ENCODE measurements at places on chromosomes 5 and 9.

DNA sequence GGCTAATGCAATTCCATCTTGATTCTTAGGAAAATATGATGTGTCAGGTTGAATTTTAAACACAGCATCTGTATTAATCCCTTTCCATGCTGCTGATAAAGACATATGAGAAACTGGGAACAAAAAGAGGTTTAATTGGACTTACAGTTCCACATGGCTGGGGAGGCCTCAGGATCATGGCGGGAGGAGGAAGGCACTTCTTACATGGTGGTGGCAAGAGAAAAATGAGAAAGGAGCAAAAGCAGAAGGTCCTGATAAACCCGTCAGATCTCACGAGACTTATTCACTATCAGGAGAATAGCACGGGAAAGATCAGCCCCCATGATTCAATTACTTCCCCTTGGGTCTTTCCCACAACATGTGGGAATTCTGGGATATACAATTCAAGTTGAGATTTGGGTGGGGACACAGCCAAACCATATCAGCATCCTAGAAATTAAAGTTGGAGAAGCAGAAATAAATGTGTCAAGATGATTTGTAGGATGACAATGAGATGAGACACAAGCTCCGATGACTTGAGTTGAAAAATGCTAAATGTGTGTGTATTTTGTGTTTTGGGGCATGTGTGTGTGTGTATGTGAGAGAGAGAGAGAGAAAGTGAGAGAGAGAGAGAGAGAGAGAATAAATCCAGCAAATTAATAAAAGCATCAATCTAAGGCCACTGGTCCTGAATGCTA is 48.5 kb upstream of the ANKRD55 start:
- DNase-seq: no peak

DNA sequence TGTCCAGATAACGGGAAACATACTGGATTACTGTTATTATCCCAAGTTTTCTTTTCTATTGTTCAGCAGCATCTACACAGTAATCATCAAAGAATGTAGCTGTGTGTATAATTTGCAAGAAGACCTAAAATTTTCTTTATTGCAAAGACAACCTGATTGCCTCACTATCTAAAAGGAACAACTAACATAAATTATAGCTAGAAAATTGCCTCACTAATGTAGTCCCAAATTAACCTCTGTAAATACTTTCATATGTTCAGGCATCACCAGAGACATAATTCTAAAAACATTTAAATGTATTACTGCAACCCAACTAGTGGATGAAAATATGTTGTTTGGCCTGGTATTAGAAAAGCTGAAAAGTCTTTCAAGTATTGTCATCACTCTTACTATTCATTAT is 275.4 kb downstream of the CDH12 start:
- no peak for DNase-seq

GRCh38 chr5:127296321-127296720 is 5.7 kb downstream of the MEGF10 start:
- no peak for DNase-seq

DNA sequence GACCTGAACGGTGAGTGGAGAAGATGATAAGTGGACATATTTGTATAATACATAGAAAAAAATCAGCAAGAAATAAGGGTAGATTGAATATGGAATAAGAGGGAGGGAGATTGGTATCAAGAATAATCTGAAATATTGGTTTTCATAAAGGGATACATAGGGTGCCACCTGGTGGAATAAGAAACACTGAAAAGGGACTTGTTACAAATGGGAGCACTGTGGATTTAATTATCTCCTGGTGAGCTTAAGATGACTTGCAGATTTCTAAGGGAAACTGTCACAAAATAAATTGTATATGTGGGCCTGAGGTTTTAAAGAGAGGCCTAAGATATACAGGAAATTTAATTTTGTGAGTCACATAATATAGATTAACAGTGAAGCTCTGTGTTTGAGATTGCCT is 1403.5 kb upstream of the CDH18 start:
- DNase-seq: no peak

- DNase-seq: no peak
These were observed 24.5 kb downstream of the RGS3 start for GRCh38 chr9:113488071-113488470.

GRCh38 chr9:125544988-125545651 is 161.9 kb downstream of the MAPKAP1 start:
- DNase-seq: no peak

- no peak for DNase-seq
These were observed 430.2 kb downstream of the DMAC1 start for GRCh38 chr9:7369384-7369821.

All from foreskin melanocyte (primary cell).